Gastrocnemius medialis (tissue), 4 donors: ENCODE measurements at places on chromosomes 7 and 10. TPM values are rescaled to one million over a fixed set of nuclear protein-coding genes. Genes with fewer than 3 reads are reported as not detected.

- H3K36me3 ChIP-seq, result no peaks in the 10 kb centered on the region
- H3K4me1 ChIP-seq, result peaks cover 11% of the 10 kb centered on the region
These were observed 179.6 kb downstream of the CELF2 start for GRCh38 chr10:11197266-11197712.

- no peak overlapping the region for H3K27ac ChIP-seq
- DNase-seq, result no peak
- no peaks in the 10 kb centered on the region for H3K27me3 ChIP-seq
- H3K4me1 ChIP-seq, result no peaks in the 10 kb centered on the region
These were observed 780.3 kb downstream of the SUGCT start for GRCh38 chr7:40915071-40915470.

GRCh38 chr7:28001896-28002295 lies 178.7 kb downstream of the JAZF1 start:
- H3K4me1 ChIP-seq, result peaks cover 17% of the 10 kb centered on the region
- H3K4me3 ChIP-seq, result no peak overlapping the region
- DNase-seq, result no peak
- no peaks in the 10 kb centered on the region for H3K27me3 ChIP-seq

- no peaks in the 10 kb centered on the region for H3K27me3 ChIP-seq
- DNase-seq, result no peak
- H3K36me3 ChIP-seq, result no peaks in the 10 kb centered on the region
These were observed 45.0 kb upstream of the ANLN start for GRCh38 chr7:36344622-36345021.

The NPSR1 gene
- total RNA-seq, result not detected

GRCh38 chr10:11742779-11743298 lies 657 bp downstream of the ECHDC3 start:
- peak overlapping the region; percentile 81 for H3K4me3 ChIP-seq
- peak overlapping the region; percentile 94 for H3K27ac ChIP-seq
- no peaks in the 10 kb centered on the region for H3K36me3 ChIP-seq
- peak; percentile 84 for DNase-seq

DNA sequence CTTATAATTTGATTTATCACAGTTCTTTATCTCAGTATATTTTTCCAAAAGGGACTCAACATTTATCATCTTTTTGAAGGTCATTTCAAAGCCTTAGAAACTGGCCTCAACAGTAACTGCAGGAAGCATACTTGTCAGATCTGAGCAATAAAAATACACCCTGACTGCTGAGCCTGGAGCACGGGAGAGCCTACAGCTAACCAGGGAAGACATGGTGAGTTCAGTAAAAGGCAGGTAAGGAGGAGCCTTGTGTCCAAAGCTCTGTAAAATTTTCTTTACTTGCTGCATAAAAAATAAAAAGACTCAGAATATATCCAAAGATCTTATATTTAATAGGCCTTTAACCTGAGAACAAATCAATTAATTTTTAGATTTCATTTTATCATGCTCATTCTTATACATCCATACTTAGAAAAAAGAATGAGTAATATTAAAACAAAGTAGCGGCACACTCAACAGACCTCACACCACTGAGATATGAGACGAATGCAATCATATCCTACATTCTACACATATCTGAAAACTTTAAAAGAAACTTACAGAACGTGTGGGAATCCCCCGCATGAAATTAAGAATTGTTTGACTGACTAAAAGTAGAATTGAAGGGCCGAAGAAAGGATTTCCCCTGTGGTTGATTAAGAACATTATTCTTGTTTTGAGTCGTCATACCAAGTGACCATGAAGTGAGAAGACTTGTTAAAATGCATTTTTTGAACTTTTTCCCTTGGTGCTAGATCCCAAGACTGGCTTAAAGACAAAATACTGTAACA lies 296.4 kb upstream of the MKLN1 start:
- no peak for DNase-seq
- peaks cover 95% of the 10 kb centered on the region for H3K4me1 ChIP-seq
- no peak overlapping the region for H3K4me3 ChIP-seq
- H3K36me3 ChIP-seq, result no peaks in the 10 kb centered on the region
- H3K27me3 ChIP-seq, result no peaks in the 10 kb centered on the region

DNA sequence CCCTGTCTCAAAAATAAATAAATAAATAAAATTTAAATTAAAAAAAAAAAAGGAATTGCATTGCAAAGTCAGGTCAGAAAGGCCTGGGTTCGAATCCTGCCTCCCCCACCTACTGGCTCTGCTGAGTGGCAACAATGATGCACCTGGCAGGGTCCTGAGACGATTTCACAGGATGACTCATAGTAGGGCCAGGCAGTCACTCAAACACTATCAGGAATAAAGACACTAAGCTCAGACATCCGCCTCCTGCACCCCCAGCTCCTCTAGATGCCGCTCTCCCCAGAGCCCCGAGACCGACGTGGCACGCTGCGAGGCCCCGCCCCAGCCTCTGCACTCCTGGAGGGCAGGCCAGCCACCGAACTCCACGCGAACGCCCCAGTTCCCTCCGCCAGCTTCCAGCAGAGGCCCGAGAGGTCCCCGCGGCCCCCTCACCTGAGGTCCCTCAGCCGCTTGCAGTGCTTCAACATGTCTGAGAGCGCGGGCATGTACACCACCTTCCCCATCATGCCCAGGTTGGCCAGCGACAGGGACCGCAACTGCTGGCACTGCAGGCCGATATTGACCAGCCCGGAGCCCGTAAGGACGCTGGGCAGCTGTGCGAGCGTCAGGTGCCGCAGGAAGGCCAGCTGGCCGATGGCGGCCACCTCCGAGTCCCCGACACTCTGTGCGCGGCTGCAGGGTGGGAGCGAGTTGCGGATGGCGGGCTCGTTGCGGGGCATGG lies 76.6 kb upstream of the TNRC18 start:
- no peak overlapping the region for H3K4me3 ChIP-seq
- peaks cover 24% of the 10 kb centered on the region for H3K36me3 ChIP-seq

DNA sequence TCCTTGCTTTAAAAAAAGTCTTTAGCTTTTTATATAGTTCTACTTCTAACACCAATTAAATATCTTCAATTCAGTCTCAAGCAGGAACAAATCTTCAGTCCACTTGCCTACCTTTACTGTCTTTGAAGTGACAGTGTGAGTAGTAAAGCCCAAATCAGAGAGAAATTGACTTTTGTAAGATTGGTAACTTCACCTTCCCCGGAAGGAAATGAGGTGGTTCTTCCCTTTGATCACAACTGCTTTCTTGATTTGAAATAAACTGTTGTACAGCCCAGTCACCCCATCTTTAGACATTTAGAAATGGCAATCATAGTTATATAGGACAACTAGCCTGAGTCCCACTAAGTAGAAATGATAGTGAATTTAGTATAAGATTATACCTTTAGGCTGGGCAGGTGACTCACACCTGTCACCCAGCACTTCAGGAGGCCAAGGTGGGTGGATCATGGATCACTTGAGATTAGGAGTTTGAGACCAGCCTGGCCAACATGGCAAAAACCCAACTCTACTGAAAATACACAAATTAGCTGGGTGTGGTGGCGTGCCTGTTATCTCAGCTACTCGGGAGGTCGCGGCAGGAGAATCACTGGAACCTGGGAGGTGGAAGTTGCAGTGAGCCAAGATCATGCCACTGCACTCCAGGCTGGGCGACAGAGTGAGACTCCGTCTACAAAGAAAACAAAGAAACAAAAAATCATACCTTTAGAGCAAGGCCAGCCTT lies 4.7 kb downstream of the FAS start:
- H3K36me3 ChIP-seq, result no peaks in the 10 kb centered on the region
- no peak overlapping the region for H3K4me3 ChIP-seq
- no peak for DNase-seq
- H3K4me1 ChIP-seq, result peaks cover 9% of the 10 kb centered on the region
- peak overlapping the region; percentile 41 for H3K27ac ChIP-seq
- peaks cover 3% of the 10 kb centered on the region for H3K27me3 ChIP-seq

The AGAP4 gene
- total RNA-seq, result 2.4 TPM

DNA sequence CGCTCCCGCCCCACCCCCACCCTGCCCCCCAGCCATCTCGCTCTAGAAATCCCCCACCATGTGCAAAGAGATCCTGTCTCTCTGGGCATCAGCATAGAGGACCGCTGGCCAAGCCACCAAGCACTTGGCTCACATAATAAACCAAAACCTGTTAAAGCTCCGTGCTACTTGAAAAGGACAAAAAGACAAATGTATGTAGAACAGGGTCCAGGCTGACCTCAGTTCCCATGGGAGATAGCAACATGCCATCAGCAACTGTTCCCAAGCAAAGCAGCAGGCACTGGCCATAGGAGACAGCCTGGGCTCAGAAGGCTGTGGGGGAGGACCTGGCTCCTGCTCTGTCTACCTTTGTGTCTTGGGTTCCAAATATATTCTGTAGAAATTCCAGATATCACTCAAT lies 38.4 kb upstream of the GDF10 start:
- H3K36me3 ChIP-seq, result no peaks in the 10 kb centered on the region
- H3K4me3 ChIP-seq, result no peak overlapping the region
- DNase-seq, result no peak
- no peaks in the 10 kb centered on the region for H3K27me3 ChIP-seq
- H3K27ac ChIP-seq, result no peak overlapping the region
- no peaks in the 10 kb centered on the region for H3K4me1 ChIP-seq

The TACC2 gene
- 272 TPM for total RNA-seq

- no peak overlapping the region for H3K27ac ChIP-seq
- no peaks in the 10 kb centered on the region for H3K36me3 ChIP-seq
- DNase-seq, result no peak
These were observed 62.7 kb downstream of the FRMPD2 start for GRCh38 chr10:48211777-48212176.

The FAM25C gene
- not detected for total RNA-seq

- H3K4me1 ChIP-seq, result no peaks in the 10 kb centered on the region
- DNase-seq, result no peak
- no peak overlapping the region for H3K4me3 ChIP-seq
- no peaks in the 10 kb centered on the region for H3K27me3 ChIP-seq
- no peak overlapping the region for H3K27ac ChIP-seq
These were observed 155.9 kb upstream of the SLC13A1 start for GRCh38 chr7:123355576-123356190.

GRCh38 chr7:2978408-2978807 lies 65.3 kb downstream of the CARD11 start:
- no peaks in the 10 kb centered on the region for H3K4me1 ChIP-seq
- DNase-seq, result no peak
- H3K36me3 ChIP-seq, result no peaks in the 10 kb centered on the region
- H3K4me3 ChIP-seq, result no peak overlapping the region
- no peaks in the 10 kb centered on the region for H3K27me3 ChIP-seq
- H3K27ac ChIP-seq, result no peak overlapping the region

- H3K4me3 ChIP-seq, result no peak overlapping the region
- no peaks in the 10 kb centered on the region for H3K36me3 ChIP-seq
- H3K27ac ChIP-seq, result no peak overlapping the region
- DNase-seq, result no peak
- H3K27me3 ChIP-seq, result no peaks in the 10 kb centered on the region
- H3K4me1 ChIP-seq, result no peaks in the 10 kb centered on the region
These were observed 56.0 kb upstream of the ST8SIA6 start for GRCh38 chr10:17510242-17510908.

DNA sequence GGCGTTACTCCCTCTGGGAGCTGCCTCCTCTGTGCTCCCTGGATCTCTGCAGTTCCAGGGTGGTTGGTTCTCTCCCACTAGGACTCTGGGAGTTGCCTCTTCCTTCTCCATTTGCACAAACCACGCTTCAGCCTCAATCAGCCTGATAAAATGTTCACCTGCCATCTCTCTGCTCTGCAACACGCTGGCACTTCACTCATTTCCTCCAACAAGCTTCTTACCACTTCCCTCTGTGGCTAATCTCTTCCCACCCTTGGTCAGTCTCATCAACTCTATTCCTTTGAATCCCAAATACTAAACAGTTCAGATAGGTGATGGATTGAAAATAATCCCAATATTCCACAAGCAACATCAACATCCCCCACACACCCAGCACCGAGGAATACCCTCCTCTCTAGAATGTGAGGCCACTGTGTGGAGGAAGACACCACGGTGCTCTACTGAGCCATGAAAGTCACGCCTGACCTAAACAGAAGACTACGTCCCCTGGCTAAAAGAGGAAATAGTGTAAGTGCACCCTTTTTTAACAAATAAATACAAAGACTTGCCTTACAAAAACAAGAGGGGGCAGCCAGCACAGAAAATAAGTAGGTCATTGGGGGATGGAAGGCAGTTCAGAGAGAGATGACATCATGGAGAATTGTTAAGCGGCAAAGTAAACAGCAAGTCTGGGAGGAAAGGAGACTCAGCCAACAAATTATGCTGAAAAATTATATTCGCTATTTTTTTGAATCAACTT lies 1.9 kb upstream of the FAM170B start:
- peaks cover 2% of the 10 kb centered on the region for H3K27me3 ChIP-seq
- peaks cover 4% of the 10 kb centered on the region for H3K4me1 ChIP-seq
- H3K36me3 ChIP-seq, result no peaks in the 10 kb centered on the region
- DNase-seq, result no peak

DNA sequence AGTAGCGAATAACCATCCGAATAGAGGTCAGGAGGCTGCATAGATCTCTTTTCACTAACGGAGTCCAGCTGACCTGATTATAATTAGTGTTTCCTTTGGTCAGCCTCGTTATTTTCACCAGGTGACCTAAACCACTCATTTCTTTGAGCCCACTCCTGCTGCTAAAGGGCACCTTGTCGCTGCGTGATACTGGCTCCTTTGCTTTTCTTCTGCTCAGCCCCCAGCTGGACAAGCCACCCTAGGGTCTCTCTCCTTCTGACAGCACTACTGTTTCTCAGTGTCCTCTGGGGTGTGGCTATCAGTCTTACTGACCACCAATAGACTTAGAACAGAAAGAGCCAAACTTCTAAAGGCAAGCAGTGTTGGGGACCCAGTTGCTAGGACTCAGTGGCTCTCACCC lies 2.7 kb upstream of the IGFBP3 start:
- no peaks in the 10 kb centered on the region for H3K36me3 ChIP-seq
- H3K27me3 ChIP-seq, result peaks cover 34% of the 10 kb centered on the region
- DNase-seq, result no peak

- no peak for DNase-seq
- no peak overlapping the region for H3K4me3 ChIP-seq
- no peaks in the 10 kb centered on the region for H3K36me3 ChIP-seq
- no peak overlapping the region for H3K27ac ChIP-seq
- no peaks in the 10 kb centered on the region for H3K4me1 ChIP-seq
These were observed 192.8 kb downstream of the GPAM start for GRCh38 chr10:111990734-111991133.

DNA sequence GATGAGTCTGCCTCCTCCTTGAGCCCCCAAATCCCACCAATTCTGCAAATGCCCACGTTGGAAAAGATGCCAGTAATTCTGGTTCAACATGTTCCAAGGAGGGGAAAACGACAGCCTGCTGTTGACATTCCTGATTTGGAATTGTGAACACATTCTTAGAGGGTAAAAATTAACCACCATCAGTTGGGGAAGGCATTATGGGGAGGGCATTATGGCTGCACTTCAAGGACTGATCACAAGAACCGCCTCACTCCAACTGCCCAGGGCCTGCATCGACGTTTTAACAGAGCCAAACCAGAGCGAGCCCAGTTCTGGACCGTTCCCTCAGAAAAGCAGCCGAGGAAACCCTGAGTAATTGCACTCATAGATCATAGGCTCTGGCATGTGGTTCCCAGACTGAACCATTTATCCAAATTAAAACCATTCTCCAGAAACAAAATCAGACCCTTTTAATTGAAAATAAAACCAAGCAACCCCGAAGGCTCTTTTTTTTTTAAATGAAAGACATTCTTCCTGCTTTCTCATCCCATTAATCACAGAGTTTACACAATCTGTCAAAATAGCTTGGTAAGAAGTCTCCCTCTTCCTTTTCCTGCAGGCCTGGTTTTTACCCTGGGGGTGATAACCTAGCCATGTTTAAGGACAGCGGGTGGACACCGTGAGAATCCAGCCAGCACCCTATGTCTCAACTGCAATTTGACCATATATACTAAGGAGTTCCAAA lies 8.0 kb downstream of the TNS3 start:
- peaks cover 36% of the 10 kb centered on the region for H3K4me1 ChIP-seq
- H3K36me3 ChIP-seq, result no peaks in the 10 kb centered on the region
- peak overlapping the region; percentile 32 for H3K27ac ChIP-seq
- DNase-seq, result no peak

The SPDYE16 gene
- total RNA-seq, result not detected

The RNF133 gene
- not detected for total RNA-seq
